Activated naive CD4-positive, alpha-beta T cell (primary cell): ENCODE measurements at places on chromosomes 2 and 18.

DNA sequence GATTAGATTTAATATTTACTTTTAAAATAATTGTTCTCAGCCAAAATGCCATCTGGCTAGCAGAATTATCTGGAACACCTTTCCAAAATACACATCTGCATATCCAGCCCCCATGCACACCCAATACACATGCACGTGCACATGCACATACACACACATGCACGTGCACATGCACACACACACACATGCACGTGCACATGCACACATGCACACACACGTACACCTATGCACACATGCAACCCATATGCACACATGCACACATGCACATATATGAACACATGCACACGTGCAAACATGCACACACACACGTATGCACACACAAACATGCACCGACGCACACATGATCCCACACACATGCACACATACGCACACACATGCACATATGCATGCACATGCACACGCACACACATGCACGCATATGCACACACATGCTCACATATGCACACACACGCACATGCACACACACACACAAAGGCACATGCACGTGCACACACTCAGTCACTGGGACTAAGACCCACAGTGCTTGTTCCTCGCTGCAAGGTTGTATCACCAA is 53.5 kb downstream of the COPS8 start:
- DNase-seq: no peak

- no peak for DNase-seq
Observed at GRCh38 chr2:98731894-98732349, 990 bp upstream of the MGAT4A start.

DNA sequence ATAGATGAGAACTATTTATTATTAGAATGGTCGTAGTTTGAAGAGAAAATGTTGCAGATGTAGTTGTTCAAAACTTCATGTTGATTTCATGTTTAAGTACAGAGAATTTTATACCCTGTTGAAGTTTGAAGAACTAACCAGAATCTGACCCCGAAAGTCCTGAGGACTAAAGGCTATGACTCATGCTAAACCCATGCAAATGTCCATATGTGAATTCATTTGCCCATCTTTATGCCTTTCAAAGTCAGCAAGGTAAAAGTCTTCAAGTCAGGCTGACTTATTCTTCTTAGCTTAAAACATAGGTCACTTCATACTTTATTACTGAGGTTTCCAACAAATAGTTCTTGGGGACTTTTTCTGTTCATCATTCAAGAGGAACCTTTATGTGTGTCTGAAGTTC is 185.5 kb downstream of the CCDC85A start:
- no peak for DNase-seq

DNA sequence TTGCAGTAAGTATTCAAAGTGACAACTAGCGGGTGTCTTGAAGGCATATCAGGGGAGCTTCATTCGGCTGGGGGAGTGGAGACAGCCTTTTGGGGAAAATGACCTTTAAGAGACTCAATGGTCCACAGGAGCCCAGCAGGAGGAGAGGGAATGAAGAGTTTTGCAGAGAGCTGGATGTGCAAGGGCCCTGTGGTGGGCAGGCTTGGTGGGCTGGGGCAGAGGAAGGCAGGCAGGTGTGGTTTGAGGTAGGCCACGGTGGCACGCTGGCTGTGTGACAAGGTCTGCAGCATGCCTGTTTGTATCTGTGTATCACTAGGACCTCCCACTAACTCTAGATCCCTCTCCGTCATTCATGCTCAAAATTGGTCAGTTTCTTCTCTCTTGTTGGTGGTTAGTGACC is 53.7 kb downstream of the CD8B2 start:
- no peak for DNase-seq

DNA sequence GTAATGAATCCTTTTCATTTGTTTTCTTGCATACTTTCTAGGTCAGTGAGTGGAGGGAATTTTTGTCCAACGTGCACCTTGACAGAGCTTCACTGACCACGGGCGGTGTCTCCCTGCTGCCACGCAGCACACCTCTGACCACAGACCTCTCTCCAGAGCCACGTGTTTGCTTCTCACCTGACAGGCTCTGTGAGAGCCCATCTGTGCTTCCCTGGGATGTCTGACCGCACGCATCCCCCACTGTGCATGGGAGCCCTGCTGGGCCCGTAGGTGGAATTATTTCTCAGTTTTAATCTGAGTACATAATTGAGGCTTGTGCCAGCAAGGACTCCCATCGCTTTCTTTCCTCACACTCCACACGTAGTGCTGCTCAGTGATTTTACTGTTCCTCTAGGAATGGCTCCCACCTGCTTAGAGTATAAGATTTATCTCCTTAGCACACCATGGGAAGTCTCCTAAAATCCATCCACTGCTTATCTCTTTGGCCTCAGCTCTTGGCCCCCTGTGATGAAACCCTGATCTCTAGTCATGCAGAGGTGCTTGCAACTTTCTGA is 482.6 kb downstream of the TSN start:
- no peak for DNase-seq

DNA sequence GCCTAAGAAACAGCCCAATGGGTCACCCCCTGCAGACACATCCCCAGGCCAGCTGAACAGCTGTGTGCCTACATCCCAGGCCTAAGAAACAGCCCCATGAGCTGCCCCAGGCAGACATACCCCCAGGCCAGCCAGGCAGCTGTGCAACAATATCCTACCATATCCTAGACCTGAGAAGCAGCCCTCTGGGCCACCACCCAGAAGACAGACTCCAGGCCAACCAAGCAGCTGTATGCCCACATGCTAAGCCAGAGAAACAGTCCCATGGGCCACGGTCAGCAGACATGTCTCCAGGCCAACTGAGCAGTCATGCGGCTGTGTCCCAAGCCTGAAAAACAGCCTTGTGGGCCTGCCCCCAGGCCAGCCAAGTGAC is 205.5 kb downstream of the ATAD2B start:
- no peak for DNase-seq

DNA sequence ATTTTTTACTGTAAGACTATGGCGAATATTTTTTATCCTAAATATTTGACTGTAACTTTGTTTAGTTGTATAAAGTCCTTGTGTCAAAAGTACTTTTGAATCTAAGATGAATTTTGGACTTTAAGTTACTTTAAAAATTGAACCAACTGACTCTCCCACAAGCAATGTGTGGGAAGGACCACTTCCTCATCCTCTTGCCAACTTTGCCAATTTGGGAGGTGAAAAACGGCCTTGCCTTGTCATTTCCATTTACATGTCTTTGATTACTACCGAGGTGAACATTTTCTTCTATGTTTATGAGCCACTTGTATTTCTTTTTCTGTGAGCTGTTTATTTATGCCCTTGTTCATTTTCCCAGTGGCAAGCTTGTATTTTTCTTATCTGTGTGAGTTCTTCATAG is 12.8 kb upstream of the MSGN1 start:
- no peak for DNase-seq

DNA sequence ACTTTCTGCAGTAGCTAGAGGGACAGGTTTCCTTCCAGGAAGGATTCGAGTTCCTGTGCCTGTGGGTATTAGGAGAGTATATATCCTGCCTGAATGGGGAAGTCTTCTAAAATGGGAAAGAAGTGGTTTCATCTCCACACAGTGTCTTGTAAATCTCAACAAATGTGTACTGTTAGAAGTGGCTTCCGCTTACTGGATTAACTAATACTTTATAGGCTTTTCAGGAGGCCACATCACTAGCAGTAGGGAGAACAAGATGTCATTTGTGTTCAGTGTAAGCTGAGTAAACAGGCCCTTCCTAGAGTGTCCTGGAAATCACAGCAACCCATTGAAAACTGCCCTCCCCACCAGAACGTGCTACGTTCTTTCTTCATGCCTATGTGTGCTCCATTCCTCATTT is 12.5 kb upstream of the POLR1B start:
- no peak for DNase-seq

DNA sequence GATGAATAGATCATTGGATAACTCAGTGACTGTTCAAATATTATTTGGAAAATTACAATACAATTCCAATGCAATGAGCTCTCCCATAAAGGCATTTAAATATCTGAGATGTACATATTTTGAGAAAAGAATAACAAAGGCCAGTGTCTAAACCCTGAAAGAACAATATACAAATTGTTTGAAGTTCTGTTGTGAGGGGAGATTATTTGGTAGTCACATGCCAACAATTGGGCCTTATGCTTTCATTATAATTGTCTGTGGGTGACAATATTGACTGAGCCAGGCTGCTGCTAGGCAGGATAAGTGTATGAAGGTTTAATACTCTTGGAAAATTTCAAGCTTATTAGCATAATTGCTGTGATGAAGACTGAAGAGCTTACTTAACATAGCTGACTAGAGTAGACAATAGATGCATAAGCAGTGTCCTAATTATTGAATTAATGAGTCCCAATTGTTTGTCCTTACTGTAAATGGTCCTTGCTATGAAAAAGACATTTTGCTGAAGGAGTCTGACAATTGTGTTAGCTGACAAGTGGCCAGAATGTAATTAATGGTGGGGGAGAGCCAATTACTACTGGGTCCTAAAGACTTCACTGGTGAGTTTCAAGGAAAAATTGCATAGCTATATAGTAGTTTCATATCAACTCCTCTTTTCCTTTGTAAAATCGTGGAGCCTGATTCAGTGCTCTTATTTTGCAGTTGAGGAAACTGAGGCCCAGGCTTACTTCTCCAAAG is 5.0 kb upstream of the SMAD2 start:
- no peak for DNase-seq

DNA sequence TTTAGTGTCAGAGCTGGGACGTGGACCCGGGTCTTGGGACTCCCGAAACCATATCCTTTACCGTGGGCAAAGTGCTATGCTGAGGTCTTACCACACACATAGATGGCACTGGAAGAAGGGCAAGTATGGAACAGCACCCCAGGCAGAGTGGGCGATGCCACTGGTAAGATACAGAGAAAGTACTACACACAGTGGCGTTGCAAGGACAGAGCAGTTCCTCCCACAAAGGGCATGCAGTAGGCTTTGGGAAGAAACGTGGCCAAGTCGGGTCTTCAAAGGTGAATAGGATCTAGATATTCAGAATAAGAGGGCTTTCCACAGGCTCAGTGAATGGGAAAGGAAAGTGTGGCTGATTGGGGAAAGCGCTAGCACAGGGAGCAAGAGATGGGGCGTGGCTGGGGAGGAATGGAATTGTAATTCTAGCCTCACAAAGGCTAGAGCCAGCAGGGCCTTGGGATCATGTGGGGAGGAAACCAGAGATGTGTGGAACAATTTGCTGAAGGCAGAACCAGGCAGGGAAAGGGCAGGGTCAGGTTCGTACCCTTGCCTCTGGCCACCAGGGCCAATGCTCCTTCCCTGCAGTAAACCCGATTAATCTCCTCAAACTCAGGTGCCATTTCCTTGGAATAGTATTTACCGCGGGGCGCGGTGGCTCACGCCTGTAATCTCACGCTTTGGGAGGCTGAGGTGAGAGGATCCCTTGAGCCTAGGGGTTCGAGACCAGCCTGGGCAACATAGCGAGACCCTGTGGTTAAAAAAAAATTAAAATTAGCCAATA is 36.0 kb downstream of the PCBP1 start:
- no peak for DNase-seq

DNA sequence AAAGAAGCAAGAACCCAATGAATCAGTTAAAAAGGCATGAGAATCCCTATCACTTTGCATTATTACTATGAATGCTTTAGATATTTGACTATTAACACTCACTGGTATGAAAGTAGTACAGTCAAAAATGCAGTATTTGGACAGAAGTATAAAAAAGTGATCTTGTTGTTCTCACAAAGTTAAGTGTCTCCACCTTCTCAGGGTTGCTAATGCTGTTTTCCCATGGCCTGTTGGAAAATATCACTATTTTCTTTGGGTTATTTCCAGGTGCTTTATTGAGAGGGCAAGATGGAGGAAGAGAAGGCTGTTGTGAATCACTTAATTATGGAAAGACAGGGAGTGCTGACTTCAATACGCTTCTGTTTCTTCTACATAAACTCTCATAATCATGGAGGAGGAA is 13.6 kb upstream of the CREB1 start:
- no peak for DNase-seq

DNA sequence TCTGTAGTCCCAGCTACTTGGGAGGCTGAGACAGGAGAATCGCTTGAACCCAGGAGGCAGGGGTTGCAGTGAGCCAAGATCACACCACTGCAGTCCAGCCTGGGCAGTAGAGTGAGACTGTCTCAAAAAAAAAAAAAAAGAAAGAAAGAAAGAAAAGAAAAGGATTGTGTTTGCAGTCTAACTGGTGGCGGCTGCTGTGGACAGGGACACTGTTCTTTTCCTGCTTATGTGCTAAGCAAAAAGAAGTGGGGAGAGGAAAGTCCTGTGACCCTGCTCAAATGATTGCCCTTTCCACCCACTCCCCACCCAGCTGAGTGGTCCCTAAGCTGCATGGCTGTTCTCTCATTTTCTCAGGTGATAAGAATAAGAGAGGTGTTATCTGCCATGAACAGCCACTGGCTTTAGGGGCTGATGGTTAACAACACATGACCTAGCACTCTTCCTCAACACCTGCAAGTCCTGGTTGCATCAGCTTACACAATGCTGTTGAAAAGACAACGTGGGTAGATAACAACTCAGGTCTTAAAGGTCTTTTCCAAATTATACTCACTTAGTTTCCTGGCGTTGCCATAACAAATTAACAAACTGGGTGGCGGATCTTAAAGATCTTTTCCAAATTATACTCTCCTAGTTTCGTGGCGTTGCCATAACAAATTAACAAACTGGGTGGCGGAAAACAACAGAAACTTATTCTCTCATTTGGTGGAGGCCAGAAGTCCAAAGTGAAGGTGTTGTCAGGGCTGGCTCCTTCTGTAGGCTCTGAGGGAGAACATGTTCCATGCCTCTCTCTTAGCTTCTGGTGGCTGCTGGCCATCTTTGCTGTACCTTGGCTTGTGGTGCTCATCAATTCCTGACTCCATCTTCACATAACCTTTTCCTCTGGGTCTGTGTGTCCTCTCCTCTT is 90.3 kb upstream of the RTN4 start:
- DNase-seq: no peak

DNA sequence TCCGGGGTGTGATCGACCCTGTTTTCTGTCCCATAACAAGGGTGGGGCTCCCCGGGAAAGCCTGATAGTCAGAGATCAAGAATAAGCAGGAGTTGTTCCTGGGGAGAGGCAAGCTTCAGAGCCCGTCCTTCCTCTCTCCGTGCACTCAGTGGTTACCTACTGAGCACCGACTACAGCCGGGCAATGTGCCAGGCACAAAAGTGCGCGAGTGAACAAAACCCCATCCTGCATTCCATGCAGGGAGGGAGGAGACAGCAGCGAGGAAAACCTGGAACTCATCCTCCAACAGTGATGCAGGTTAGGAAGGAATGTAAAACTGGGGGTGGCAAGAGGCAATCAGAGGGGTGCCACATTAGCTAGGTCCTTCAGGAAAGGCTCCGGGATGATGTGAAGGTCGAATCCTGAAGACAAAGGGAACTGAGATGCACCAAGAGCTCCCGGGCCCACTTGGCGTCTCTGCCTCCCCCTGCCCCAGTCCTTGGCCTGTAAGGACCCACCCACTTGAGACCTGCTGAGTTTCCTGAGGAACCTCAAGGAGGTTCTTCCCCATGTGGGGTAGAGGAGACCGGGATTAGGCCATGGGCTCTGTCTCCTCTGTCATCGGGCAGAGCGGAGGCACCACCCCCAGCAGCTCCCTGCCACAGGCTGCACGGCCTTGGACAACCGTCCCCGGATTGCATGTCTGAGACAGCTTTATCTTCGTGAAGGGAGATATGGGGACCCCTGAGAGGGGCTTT is 198.2 kb downstream of the NDUFA10 start:
- DNase-seq: no peak
